Fibroblast of skin of back (primary cell): ENCODE measurements at places on chromosomes 1 and 21.

GRCh38 chr1:9293533-9294404, 1.1 kb downstream of the SPSB1 start:
- peak; percentile 44 for DNase-seq

DNA sequence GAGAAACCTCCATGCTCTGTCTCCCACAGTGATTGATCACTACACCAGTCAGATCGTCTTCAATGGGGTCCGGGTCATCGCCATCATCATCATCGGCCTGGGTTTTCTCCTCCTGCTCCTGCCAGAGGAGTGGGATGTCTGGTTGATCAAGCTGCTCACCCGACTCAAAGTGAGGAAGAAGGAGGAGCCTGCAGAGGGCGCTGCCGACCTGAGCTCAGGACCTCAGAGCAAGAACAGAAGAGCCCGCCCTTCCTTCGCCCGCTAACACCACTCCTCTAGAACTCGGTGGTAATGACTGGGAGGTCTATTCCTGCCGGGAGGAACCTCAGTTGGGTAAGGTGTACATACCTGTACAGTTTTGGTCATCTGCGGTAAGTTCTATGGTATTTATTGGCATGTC, 50.3 kb upstream of the COA6 start:
- no peak for DNase-seq

GRCh38 chr1:244002721-244003120, 48.4 kb upstream of the ZBTB18 start:
- DNase-seq = no peak

DNA sequence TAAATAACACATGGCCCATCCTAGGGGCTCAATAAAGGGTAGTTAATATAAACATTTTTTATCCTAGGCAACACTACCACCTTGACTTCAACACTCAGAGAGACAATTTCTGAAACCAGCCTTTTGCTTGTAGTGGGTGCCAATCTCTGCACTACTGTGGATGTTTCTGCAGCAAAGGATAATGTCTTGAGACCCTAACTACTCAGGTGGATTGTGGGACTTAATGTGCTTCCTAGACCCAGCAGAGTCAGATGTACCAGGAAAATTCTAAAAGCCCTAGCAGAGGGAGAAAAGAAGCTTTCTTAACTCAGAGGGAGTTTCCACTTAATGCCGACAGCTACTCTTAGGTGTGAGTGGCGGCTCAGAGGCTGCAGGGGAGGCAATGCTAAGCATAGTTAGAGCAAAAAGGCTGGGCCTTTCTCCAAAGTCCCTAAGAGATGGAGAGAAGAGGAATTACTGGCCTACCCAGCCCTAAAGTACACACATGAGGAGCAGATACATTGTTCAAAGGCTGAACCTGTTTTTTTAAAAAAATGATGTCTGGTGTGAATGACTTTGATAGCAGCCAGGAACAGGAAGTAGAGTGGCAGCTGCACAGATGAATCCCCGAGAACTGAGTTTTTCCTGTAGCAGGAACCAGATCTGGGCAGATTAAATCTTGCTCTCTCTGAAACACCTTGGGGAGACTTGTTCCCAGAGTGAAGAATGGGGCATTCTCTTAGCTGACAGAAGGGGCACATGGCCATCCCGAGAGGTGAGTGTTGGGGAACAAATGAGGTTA, 33.5 kb upstream of the ABCD3 start:
- no peak for DNase-seq

- peak; percentile 96 for DNase-seq
These were observed 78.2 kb downstream of the MAP3K7CL start for GRCh38 chr21:29208682-29209059.

DNA sequence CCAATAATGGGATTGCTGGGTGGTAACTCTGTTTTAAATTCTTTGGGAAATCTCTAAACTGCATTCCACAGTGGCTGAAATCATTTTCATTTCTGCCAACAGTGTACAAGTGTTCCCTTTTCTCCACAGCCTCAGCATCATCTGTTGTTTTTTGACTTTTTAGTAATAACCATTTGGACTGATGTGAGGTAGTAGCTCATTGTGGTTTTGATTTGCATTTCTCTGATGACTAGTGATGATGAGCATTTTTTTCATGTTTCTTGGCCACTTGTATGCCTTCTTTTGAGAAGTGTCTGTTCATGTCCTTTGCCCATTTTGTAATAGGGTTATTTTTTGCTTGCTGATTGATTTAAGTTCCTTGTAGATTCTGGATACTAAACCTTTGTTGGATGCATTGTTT, 131.9 kb upstream of the B3GALT2 start:
- DNase-seq = peak; percentile 64

DNA sequence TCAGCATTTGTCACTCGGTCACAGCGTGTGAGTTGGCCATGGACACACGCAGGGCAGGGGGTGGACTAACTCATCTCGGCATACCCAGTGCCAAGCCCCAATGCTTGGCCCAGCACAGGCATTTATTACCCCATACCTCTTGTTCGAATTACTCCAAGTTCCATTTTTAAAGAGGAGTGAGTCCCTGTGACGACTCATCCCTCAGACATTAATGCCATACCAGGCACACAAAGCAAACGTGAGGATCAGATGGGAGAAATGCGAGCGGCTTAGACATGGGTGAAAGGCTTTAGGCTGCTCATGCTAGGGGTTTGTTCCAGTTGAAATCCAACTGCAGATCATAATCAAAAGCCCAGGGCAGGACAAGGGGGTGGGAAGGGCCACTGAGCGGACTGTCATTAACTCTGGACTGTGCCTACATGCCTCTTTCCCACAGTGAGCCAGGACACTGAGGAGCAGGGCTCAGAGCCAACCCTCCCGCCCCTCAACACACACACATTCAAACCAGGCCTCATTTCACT, 118.5 kb upstream of the NGF start:
- peak; percentile 67 for DNase-seq

DNA sequence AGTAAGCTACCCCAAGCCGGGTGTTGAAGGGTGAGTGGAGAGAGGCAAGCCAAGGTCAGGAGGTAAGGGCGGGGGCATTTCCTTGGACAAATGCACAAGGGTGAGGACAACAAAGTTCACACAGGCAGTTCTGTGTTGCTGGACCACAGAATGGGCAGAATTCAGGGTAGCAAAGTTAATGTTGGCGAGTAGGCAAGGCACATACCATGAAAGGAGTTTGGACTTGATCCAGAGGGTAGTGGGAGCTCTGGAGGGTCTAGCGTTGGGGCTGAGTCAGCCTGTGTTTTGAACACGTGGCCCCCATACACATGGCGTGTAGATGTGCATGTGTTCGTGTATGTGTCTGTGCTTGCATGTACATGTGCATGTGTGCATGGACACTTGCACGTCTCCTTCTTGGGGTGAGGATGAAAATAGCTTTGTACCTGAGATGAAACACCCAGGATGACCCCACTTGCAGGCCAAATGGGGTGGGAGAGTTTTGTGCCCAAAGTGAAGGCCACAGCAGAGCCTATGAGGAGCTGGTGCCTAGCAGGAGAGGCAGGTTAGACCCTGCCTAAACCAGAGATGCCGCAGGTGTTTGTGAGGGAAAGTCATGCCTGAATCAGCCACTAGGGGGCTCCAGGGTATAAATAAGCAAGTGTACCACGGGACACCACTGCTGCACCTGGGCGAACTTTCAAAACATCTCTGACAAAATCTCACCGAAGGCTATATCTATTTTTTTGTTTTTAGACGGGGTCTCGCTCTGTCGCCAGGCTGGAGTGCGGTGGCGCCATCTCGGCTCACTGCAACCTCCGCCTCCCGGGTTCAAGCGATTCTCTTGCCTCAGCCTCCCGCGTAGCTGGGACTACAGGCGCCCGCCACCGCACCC, 21.8 kb downstream of the SLC27A3 start:
- DNase-seq = peak; percentile 53

GRCh38 chr21:38843379-38843778, 37.6 kb downstream of the ETS2 start:
- no peak for DNase-seq

DNA sequence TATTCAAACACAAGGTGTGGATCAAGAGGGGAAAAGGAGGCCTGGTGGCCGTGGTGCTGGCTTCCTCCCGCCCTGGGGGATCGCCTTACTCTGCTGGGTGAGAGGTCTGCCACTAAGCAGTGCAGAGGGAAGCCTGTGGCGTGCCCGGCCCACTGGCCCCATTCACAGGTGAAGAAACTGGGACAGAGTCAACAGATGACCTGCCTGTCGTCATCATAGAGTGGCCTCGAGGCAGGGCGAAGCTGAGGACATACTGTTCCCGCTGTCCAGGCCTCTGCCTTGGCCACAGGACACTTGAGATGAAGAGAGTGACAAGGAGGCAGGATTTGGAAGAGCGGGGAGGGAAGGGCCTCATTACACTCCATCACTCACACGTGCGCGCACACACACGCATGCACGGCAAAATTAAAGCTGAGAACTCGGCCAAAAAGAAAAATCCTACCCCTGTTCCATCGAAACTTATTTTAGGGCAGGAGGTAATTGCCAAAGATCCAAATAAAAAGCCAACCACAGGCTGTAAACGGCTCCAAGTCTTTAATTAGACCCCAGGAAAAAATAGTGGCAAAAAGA, 50.5 kb downstream of the CASZ1 start:
- DNase-seq = no peak

- peak; percentile 91 for DNase-seq
These were observed 47.4 kb upstream of the PRDX6 start for GRCh38 chr1:173429471-173430402.

- no peak for DNase-seq
These were observed 22.5 kb downstream of the ZSCAN20 start for GRCh38 chr1:33494929-33495328.

DNA sequence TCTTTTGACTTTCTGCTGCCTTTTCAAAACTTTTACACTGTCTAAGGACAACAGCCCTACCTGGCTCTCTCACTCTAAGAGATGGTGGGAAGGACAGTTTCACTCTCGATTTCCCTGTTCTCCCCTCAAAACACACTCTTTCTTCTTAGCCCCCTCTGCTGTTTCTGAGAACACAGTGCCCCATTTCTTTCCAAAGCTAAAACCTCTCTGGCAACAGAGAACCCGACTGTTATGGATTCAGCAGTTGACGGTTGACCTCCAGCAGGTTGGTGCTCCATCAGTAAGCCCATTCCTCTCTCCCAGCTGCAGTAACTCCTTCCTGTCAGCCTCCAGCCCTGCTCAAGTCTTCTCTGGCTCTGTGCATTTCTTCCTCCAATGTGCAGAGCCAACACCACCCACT, 88.2 kb upstream of the ABCD3 start:
- DNase-seq = peak; percentile 40

DNA sequence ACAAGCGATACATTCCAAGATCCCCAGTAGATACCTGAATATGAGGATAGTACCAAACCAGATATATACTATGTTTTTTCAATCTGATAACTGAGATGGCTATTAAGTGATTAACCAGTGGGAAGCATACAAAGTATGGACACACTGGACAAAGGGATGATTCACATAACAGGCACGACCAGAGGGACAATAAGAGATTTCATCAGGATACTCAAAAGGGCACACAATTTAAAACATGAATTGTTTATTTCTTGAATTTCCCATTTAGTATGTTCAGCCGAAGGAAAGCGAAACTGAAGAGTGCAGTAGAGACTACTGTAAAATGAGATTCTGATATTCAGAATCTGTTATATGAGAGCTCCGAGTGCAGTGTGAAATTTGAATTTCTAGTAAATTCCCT, 10.6 kb downstream of the ZZZ3 start:
- peak; percentile 23 for DNase-seq

DNA sequence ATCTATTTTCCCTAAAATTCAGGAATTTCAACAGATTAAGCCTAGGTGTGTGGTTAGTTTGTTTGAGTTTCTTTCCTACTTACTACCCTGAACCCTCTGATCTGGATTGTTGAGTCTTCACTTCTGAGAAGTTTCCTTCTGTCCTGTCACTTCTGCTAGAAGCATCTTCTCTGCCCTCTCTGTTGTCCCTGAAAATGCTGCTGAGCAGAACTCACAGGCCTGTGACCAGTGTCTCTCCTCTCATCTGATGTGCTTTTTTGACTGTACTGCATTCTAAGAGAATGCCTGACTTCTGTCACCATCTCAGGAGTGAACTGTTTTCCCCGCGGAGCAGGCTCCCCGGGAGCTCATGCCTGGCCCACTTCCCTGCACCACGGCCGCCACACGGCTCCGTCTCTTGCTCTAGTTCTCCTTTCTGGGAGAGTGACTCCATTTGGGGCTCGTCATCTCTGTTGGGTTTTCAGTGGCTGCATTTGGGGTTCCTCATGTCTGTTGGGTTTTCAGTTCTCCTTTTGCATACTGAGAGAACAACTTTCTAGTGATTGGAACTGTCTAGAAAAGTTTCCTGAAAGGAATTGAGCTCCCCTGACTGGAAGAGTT, 77.9 kb downstream of the POFUT2 start:
- no peak for DNase-seq

DNA sequence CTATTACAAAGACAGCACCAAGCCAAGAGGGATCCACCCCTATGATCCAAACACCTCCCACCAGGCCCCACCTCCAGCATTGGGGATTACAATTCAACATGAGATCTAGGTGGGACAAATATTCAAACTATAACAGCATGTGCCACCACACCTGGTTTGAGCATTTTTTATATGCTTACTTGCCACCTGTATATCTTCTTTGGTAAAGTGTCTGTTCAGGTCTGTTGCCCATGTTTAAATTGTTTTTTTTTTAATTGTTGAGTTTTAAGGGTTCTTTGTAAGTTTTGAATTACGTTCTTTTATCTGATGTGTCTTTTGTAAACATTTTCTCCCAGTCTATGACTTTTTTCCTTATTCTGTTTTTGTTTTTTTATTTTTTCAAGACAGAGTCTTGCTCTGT, 83.4 kb downstream of the LRIG2 start:
- no peak for DNase-seq

GRCh38 chr1:39655578-39656268, 16.2 kb downstream of the NT5C1A start:
- DNase-seq = no peak

- no peak for DNase-seq
These were observed 28.6 kb downstream of the EBNA1BP2 start for GRCh38 chr1:43143441-43143888.

DNA sequence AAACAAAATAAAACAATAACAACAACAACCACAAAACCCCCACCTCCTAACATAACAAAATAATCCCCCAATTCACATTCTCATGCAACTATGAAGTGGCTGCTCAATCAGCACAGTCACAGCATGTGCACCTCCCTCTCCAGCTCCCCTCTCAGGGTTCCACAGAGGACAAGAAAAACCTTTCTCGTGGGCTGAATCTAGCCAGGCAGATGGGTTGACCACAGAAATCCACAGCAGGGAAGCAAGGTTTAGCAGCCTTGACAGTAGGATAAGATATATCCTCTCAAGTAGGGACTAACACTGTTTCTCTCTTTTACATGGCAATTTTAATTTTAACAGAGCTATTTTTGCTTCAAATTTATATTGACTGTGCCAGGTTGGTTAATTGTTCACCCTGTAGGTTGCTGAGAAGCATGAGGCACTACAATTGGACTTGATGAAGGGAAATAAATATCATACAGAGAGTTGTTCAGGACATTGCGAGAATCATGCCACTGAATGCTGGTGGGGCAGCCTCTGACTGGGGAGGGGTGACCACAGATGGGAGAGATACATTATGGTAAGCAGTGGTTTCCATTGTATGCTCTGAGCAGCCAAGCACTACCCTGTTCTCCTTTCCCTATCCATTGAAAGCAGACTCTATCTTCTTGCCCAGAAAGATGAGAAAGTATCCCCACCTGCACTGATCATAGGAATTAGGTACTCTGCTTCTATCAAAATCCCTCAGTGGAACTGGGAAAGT, 535.1 kb downstream of the DPYD start:
- DNase-seq = no peak

- DNase-seq = peak; percentile 63
These were observed 14.0 kb upstream of the PODN start for GRCh38 chr1:53047737-53048736.
